DMS 273 treated with DMSO at 0.1 percent for 48 hours (cell line): ENCODE measurements at places on chromosomes 6 and 20.

GRCh38 chr6:89564752-89565427 lies 73.7 kb downstream of the LYRM2 start:
- DNase-seq, result no peak

DNA sequence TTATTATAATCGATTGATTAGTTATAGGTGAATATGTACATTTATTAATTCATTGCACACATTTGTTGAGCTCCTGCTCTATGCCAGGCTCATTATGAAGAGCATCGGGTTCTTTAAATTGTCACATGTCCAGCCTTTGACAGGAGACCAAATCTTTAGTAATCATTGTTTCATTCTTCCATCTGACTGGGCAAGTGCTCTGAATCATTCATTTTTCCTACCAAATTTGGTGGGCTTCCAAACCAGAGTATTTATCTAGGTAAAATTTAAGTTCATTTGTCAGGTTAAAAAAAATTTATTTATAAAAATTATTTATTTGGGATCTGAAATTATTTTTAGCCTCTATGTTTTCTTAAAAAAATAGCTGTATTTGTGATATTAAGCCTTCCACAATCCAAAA lies 404.9 kb upstream of the MMS22L start:
- DNase-seq, result no peak

- no peak for DNase-seq
Observed at GRCh38 chr6:113786168-113786567, 71.0 kb upstream of the MARCKS start.

GRCh38 chr20:57261457-57262251 lies 4.8 kb downstream of the BMP7 start:
- DNase-seq, result no peak

DNA sequence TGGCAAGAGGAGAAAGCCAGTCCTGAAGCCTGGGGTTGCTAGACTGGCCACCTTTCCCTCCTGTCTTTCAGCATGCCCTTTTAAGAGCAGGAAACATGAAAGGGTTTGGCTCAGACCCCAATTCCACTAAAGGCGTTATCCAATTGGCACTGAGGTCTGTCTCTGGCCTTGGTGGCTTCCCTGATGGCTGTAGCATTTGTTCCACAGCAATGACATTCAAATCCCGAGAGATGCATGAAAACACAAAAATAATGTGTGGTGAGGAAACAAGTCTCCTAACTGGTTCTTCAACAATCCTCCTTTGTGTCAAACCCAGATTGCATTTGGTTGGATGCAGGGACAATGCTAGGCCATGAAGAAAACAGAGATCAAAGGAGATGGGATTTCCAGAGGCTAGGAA lies 56.5 kb upstream of the ADTRP start:
- DNase-seq, result no peak

GRCh38 chr6:108948181-108948661 lies 100.0 kb downstream of the ARMC2 start:
- peak; percentile 85 for DNase-seq

DNA sequence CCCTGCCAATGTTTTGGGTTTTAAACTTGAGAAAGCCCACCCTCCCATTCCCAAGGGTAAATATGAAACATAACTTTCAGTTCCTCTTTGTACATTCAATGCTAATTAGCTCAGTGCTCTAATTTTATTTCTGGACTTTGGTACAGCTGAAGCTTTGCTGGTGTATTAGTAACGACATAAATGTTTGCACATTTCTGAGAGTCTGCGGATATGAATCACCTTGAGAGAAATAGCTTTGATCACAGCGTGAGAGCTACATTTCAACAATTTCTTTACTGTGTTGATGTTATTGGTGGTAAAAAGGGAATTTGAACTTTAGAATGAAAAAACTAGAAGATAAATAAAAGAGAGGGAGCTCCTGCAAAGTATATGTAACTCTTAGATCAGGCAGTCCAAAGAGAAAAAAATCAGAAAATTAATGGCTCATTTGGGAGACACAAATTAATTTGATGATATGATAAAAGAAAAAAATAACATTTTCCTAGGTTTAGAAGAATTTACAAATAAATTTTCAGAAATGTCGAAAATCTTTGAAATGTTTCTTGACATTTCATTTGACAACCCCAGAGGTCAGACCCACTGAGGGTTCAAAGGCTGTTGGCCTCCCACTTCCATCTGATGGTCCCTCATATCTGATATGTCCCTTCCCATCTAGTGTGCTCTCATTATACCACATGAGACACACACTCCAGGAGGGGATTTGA lies 38.5 kb upstream of the CAP2 start:
- DNase-seq, result no peak

DNA sequence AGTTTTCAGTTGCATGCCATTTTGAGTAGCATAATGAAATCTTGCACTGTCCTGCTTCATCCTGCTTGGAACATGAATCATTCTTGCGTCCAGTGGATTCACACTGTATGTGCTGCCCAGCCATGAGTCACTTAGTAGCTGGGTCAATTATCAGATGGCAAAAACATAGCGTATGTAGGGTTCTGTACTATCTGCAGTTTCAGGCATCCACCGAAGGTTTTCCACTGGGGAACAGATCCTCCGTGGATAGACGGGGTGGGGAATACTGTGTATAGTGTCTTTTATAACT lies 61.4 kb downstream of the IL22RA2 start:
- DNase-seq, result no peak
